ENCODE measurements at places on chromosomes 11 and 22.

DNA sequence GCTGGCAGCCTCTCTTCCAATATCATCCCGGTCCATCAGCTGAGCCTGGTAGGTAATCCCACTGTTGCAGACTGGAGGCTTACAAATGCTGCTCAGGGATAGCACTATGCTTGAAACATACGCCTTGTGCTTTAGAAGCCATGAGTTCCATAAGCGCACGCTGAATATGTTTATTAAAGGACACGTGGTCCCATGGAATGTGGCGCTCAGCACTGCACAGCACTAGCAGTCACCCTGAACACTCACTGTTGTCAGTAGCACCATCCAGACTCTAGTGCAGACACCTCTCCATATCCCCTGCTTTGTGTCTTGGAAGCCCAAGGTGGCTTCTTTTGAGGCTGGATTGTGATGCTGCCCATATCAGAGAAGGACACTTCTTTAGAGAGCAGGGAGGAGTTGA lies 120.9 kb downstream of the MAML2 start:
- no peak for DNase-seq

DNA sequence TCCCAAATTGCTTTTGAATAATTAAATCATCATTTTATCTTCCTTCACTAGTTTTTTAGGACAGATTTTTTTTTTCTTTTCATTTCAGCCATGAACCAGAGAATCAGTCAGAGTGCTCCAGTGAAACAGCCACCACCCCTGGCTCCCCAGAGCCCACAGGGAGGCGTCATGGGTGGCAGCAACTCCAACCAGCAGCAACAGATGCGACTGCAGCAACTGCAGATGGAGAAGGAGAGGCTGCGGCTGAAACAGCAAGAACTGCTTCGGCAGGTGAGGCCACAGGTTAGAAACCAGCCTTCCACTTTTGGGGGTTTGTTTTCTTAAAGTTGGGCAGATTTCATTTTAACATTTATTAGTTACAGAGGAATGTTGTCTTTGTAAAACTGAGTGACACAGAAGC lies 95.6 kb downstream of the YAP1 start:
- DNase-seq: no peak

- no peak for DNase-seq
Observed at GRCh38 chr22:38406617-38407016, 48.4 kb downstream of the KCNJ4 start.

DNA sequence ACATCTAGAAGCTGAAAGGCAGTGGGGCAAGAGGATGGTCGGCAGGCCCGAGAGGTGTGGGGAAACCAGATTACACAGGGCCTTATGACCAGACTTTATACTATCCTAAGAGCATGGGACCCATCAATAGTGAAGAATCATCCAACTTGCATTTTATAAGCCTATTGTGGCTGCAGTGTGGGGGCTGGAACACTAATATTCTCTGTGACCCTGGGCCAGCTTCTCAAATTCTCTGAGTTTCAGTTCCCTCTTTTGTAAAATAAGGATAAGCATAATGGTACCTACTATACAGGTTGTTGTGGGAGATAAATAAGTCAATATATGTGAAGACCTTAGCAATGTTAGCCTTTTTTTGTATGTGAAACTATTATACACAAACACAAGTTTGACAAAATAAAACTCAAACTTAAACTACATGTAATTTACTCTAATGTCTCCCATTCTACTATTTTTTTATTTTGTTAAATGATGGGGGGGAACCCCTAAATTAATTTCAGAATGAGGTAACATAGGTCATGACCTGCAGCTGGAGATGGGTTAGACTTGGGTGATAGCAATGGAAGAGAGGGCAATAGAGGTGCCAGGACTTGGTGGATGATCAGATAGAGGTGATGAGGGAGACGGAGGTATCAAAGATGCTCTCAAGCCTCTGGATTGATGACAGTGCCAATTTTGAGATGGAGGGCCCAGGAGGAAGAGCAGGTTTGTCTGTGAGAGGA lies 30.1 kb downstream of the SMCO4 start:
- DNase-seq: no peak

DNA sequence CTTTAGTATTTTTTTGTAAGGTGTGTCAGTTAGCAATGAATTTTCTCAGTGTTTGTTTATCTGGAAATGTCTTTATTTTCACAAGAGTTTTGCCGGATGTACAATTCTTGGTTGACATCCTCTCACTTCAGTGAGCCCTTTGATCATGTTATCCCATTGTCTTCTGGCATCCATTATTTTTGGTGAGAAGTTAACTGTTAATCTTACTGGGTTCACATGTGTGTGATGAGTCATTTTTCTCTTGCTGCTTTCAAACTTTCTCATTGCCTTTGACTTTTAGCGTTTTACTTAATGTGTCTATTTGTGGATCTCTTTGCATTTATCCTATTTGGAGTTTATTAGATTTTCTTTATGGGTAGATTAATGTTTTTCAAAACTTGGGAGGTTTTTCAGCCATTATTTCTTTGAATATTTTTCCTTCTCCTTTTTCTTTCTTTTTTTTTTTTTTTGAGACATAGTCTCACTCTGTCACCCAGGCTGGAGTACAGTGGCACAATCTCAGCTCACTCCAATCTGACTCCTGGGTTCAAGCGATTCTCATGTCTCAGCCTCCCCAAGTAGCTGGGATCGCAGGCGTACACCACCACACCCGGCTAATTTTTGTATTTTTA lies 100.5 kb upstream of the RRM1 start:
- DNase-seq: no peak

DNA sequence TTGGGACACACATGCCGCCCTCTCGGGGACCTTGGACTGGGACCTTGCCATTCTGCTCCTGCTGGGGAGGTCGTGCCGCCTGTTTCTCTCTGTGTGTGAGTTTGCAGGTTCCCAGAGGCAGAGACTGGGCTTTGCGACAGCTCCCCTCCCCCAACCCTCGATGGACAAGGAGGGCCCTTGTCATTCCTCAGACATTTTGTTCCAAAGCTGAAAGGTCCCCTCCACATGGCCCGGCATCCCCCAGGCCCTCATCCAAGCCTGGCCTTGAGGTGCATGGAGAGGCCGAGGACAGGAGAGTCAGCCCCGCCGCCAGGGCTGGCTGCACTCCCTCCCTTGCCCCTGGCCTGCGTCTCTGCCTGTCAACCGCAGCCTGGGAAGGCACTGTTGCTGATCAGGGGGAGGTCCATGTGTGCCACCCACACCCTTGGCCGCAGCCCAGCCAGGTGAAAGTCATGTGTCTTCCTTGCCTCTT lies 25.6 kb downstream of the FADS2 start:
- no peak for DNase-seq

DNA sequence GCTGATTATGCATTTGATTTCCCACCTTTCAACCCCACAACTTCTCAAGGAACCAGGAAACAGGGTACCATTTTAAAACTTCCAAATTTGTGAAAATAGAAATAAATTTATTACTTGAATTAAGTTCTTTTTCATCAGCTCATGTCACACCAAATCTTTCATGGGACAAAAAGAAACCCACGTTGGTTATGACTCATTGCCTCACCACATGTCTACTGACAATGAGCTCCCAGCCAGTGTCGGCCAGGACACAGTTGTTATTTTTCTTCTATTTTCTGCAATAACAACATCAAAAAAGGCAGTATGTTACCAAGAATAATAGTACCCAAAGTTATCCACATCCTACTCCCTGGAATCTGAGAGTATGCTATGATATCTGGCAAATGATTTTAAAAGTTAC lies 17.3 kb downstream of the MS4A6A start:
- no peak for DNase-seq

GRCh38 chr22:44091021-44091721 lies 67.1 kb downstream of the PARVB start:
- DNase-seq: no peak

GRCh38 chr11:132064987-132065620 lies 694.7 kb downstream of the NTM start:
- no peak for DNase-seq

DNA sequence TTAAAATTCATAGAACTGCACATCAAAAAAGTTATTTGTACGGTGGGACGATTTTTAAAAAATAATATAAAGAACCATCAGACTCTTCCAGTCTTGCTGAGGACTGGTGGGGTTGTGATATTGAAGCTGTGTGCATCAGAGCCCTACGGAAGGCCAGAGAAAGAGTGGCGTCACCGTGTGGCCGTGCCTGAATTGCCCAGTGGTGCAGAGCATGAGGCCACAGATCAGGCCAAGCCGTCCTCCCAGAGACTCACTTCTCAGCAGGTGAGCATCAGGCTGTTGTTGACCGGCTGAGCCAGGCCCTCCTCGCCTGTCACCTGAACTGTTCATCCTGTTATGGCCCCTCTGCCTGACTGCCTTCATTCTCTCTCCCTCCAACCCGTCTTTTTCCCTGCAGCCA lies 1013.9 kb downstream of the TBC1D22A start:
- no peak for DNase-seq

DNA sequence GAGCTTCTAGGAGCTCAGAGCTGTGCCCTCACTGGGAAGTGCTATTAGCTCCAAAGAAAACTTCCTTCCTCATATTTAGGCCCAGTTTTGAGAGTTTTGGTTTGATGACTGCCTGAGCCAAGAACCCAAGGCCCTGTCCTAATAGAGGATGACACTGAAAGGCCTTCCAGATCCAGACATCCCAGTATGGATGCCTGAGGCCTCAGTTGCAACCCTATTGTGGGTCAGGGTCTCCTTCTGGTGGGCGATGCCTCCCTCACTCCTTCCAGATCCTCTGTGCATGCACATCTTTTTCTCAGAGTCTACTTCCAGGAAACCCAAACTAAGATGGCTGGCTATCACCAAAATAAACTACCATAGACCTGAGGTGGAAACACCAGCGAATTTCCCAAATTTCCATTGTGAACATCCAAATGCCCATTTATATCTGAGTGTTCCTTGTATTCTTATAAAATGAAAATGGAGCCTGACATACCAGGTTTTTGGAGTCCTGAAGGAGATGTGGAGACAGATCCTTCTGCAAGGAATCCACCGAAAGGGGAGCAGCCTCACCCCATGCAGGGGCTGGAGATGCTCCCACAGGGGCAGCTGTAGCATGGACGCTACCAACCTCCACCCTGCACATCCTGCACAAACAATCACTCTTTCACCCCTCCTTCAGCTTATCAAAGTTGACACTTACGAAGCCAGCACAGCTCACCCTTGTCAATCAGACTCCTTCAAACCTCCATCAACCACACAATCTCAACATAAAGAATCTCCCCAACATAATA lies 61.1 kb downstream of the GGTLC2 start:
- DNase-seq: no peak

DNA sequence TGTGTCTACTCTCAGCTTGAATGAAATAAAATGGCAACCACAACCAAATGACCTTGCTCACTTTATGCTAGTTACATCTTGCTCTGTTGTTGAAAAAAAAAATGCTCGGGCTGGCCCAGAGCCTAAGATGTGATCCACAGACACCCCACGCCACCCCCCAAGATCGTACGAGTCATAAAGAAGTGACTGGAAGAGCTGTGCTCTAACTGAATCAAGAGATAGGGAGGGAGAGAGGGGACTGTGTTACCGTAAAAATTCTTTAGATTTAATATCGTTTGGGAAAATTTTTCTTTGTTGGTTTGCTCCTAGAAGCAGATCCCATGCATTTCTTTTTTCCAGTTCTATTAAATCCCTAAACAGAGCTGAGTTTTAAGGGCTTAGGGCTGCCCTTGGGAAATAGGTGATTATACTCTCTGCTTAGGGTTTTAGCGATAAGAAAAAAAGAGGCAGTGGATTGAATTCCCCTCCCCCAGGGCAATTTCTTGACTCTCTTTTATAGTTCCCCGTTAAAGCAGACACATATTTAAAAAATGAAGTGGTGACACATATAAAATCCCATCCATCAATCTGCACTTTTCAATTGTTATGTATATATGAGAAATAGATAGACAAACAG lies 14.5 kb downstream of the MAML2 start:
- no peak for DNase-seq

DNA sequence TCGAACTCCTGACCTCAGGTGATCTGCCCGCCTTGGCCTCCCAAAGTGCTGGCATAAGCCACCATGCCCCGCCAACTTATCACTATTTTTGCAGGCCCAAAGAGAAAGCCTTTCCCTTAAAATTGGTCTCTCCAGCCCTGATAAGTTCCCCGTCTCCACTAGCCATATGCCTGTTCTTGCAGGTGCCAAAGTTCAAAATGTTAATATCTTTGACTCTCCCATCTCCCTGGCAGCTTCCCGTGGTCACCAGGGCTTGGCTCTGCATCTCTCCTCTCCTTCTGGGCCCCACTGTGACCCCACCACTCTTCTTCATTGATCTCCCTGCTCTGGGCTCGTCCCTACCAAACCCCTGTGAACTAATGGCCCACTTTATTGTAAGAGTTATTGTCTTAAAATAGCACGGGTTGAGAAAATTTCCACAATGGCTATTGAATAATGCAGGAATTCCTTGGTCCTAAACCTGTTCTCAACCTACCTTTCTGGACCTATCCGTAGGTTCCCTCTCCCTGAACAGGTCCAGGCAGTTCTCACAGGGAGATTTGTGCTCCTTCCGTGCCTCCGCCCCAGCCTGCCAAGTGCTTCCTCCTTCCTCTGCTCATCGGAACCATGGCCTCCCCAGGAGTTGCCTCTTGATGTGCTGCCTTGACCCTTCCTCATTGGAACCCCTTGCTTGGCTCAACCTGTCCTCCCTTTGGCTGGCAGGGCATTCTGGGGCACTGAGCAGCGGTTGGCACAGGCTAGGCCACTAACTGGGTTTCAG lies 147.5 kb downstream of the DSCAML1 start:
- DNase-seq: no peak

Measured in activated T-helper 1 cell treated with Interleukin-2 at 50 U/mL for 16 hours (primary cell).